Stimulated activated CD4-positive, alpha-beta T cell treated with anti-CD3 and anti-CD28 coated beads, Interleukin-1b, Interleukin-23, amount 100 ng/mL, for 1 hour (primary cell): ENCODE measurements at places on chromosomes 11 and 22.
A peak's percentile ranks its signal among the peaks of the same experiment; 100 is the strongest.

DNA sequence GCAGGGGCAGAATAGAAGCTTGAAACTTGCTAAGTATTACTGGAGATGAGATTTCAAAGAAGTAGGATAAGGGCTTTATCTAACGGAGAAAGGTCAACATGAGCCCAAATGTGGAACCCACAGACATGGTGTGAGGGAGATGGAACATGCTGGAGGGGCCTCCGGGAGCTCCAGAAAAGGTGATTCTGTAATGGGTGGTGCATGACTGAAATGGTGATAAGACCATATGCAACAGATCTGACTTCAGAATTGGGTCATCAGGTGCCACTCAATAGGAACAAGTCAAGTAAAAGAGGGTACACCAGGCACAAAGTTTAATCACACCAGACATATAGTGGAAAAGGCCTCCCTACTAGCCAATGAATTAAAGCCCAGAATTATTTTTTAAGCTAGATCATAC, 7.9 kb upstream of the CEP295 start:
- no peak for DNase-seq

DNA sequence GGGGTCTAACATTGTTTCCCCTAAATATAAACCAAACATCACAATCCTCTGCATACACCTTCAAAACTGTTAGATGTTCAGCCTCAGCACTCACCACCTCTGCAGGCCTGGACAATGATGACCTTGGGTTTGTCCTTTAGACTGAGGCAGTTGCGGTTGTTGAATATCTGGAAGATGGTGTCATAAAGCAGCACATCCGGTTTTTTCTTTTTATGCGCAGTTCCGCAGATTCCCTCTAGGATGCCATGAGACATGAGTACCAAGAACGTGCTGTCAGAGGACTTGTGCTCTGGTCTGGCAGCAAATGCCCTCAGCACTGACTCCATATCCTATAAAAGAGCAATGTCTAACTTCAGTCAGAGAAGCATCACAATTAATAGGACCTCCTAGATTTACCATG, 22.8 kb downstream of the CASP5 start:
- DNase-seq: no peak

- DNase-seq: no peak
Observed at GRCh38 chr11:72681226-72682153, 7.3 kb upstream of the PDE2A start.

DNA sequence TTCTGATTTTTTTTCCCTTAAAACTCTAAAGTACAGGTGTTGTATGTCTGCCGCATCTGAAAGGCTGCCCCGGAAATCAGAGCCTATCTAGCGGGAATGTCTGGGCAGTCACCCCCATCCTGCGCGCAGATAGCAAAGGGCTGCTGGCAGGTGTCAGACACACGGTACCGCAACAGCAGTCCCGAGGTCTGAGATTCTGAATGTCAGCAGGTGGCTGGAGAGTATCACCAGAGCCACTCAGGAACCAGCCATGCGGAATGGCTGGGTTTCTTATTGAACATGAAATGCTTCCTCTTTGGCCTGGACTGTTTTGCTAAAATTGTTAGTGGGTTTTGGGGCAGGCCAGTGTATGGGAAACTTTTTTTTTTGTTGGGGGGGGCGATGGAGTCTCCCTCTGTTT, 53.3 kb downstream of the CERK start:
- DNase-seq: no peak

DNA sequence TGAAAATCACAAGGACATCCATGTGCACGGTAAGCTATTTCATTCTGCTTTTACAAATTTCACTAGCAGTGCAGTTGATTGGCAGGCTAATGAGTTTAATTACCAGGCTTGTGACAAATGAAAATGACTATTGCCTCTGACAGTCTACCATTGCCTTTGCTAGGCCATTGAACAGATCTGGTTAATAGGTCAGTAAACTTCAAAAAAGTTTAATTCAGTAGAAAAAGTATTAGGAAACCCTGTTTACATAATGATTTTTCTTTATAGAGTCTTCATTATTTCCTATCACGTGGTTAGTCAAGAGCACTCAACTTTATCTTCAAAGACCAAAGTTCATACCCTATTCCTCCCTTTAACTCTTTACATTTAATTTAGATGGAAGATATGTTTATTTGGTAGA, 77.0 kb downstream of the PRMT3 start:
- no peak for DNase-seq

GRCh38 chr11:10899121-10899830, 41.4 kb upstream of the ZBED5 start:
- DNase-seq: no peak

DNA sequence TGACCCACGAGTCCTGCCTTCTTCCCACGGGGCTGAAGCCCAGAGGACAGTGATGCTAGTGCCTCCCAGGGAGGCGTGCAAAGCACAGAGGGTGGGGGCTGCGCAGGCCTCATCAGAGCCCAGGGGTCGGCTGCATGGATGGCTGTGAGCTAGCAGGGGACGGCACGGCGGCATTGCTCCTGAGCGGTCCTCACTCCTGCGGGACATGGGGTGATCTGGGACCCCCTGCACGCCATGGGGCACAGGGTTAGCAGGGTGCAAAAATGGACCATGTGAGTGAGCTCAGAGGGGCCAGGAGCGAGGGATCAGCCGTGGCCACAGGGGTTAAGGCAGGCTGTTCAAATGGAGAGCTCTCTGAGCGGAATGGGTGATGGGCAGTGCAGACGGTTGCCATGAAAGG, 138.3 kb downstream of the SNX19 start:
- DNase-seq: no peak

- DNase-seq: no peak
Observed at GRCh38 chr11:124460459-124460858, 15.0 kb upstream of the OR8B8 start.

GRCh38 chr11:114269498-114269897, 26.7 kb upstream of the NNMT start:
- DNase-seq: no peak

GRCh38 chr11:115344846-115345245, 159.4 kb downstream of the CADM1 start:
- no peak for DNase-seq

- DNase-seq: no peak
Observed at GRCh38 chr22:22474733-22475132, 33.8 kb downstream of the ZNF280B start.

DNA sequence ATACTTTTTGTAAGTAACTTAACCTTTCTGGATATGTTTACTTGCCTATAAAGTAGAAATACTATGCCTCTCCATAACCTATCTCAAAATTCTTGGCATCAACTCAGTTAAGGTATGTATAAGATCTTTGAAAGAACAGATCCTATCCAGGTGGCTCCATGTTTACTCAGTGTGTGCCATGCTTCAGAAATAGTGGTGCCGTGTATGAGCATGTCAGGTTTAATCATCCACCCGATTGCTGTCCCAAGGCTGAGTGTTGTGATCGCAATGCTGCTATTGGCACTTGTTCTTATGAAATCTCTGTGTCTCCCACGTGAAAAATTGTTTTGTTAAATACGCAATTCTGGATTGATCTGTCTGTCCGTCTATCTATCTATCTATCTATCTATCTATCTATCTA, 85.9 kb upstream of the SNX19 start:
- no peak for DNase-seq

- DNase-seq: no peak
Observed at GRCh38 chr22:41551877-41552582, 7.8 kb upstream of the POLR3H start.

DNA sequence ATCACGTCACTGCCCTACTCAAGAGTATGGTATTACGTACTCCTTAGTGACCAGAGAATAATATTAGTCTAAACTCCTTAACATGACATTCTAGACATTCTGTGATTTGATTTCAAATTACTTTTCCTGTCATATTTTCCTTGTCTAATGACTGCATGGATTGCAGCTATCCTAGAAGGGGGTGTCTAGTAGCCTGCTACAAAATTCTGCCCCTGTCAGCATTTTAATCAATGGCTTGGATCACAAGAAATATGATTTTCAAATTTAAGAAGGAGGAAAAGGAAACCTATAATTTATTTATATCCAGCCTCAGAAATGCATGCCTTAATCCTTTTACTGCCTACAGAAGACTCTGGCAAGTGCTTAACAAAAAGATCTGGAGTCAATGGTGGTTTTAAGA, 216.8 kb downstream of the SWAP70 start:
- no peak for DNase-seq

DNA sequence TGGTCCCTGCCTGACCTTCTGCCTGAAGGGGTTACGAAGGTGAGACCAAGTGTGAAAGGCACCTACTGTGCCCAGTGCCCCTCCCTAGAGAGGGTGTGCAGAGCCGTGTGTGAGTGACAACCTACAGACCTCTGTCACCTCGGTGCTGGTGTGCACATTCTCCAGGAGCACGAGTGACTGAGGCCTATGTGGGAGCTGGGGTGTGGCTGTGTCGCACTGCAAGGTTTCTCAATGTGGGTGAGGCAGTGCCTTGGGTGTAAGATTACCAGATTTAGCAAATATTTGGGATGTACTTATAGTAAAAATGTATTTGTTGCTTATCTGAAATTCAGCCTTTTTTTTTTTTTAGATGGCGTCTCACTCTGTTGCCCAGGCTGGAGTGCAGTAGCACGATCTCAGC, 5.6 kb downstream of the STARD10 start:
- no peak for DNase-seq

DNA sequence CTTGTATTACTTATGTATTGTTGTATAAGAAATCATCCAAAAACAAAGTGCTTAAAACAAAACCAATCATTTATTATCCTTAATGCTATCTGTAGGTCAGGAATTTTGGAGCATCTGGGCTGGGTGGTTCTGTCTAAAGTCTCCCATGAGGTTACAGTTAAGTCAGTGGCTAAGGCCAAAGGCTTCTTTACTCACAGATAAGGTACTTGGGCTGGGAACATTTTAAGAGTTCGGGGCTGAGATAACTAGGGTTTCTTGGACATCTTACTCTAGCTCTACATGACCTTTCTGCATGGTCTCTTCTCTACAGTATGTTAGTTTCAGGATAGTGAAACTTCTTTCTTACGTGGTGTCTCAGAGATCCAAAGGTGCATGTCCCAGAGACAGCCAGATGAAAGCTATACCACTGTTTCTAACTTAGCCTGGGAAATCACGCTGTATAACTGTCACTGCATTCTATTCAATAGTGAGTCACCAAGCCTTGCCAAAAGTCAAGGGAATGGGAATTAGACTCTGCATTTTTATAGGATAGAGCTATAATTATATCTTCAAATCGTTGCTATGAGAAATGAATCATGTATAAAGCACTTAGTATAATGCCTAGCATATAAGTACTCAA, 29.6 kb downstream of the SOX6 start:
- DNase-seq: no peak

DNA sequence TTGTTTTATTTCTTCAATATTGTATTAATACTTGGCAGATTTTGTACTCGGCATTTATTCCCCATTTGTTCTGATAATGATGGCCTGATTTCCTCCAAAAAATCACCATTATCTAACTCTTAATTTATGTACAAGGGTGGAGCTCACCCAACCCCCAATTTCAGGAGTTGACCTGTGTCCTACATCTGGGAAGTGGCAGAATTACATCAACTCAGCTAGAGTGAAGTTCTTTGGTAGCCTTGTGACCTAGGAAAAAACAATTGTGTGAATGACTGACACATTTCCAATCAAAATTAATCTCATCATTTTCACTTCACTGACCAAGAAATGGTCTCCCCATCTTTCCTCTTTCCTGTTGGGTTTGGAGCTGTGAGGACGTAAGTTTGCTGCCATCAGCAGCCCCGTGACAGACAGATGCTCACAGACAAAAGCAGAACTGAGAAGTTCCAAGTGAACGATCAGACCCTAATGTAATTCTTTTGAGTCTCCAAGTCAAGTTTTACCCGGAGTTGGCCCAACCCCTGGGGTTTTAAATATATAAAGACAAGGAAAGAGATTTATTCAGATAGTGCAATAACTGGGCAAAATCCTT, 16.6 kb upstream of the MS4A6E start:
- no peak for DNase-seq

GRCh38 chr11:130848361-130849214, 67.7 kb downstream of the SNX19 start:
- no peak for DNase-seq

- no peak for DNase-seq
Observed at GRCh38 chr22:45718391-45718790, 46.8 kb downstream of the ATXN10 start.

- DNase-seq: peak; percentile 35
Observed at GRCh38 chr22:22201185-22201929, 43.2 kb upstream of the VPREB1 start.

DNA sequence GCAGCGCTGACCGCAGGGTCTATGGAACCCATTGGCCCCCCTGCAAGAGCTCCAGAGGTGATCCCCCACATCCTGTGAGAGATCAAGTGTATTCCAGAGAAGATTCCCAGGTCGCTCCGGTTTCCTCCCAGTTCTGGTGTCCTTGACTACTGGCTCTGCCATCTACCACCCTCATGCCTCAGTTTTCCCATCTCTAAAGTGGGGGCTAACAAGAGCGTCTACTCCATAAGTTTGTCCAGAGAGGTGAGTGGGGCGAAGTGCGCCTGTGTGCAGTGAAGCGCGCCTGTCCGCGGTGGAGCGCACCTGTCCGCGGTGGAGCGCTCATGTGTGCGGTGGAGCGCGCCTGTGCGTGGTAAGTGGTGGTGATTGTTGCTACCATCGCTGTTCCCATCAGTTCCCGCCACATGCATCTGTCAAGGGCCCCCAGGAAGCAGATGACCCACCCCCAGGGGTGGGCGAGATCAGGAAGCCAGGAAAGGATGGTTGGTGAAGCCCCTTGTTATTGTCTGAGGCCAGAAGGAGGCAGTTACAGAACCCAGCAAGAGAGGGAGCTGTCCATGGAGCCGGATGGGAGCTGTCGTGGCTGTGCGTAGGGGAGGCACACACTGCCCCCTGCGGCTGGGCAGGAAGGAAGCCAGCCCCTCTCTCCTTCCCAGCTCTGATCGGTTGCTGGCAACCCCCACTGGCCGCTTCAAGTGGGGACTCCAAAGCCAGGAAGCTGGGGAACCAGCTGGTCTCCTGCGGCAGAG, 73.2 kb upstream of the FGF3 start:
- DNase-seq: no peak

GRCh38 chr11:41461057-41461681, 1.7 kb upstream of the LRRC4C start:
- no peak for DNase-seq
